ENCODE measurements at places on chromosomes 2 and 18.

- DNase-seq, result peak; percentile 63
Observed at GRCh38 chr2:171598713-171599319, 76.5 kb downstream of the CYBRD1 start.

DNA sequence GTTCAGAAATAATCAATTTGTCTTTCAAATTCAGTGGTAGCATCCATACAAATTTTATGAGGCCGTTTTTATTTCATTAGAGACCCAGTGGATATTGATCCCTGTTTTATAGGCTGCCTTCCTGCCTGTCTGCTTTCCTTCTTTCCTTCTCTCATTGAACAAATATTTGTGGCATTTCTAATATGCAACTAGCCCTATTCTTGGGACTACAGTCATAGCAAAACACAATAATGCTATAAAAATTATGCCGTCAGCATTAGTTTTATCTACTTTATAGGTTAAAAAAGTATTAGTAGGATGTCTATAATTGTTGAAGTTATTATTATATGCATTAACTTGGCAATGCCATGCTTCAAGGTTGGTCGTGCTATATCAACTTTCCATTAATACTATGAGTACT, 2037.8 kb upstream of the LRRTM1 start:
- no peak for DNase-seq

GRCh38 chr2:100279586-100280534, 42.4 kb downstream of the LONRF2 start:
- no peak for DNase-seq

DNA sequence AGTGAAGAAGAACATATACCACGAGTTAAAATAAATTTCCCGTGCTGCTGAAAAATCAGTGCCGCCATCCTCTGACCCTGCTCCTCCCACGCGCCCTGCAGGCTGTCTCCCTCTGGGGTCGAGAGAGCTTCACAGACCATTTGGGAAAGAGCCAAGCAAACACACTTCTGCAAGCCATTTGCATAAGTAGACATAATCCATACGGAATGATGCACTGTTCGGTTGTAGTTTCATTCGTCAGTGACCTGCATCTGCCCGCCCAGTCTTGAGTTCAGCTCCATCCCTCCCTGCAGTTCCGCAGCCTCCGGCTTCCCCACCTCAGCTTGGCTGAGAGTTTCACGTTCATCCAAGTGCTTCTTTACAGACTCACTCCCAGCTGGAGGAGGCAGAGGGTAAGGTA, 69.6 kb downstream of the TRAPPC12 start:
- DNase-seq, result peak; percentile 65

- peak; percentile 93 for DNase-seq
Observed at GRCh38 chr2:226426292-226426736, 373.3 kb downstream of the IRS1 start.

DNA sequence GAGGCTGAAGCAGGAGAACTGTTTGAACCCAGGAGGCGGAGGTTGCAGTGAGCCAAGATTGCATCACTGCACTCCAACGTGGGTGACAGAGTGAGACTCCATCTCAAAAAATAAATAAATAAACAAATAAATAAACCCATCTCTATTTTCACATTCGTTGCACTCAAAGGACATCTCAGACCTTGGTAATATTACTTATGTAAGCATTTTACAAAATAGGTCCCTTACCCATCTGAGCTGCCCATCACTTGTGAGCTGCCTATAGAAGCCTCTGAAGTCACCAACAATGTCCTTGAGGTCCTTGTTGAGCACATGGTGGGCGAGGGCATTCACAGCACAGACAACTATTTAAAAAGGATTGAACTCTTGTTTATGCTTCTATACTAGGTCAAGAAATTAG, 15.4 kb downstream of the ENOSF1 start:
- no peak for DNase-seq
